Substantia nigra (tissue), 51 donors: ENCODE measurements at places on chromosomes 6 and 20.

GRCh38 chr6:155067956-155068615 is 73.0 kb downstream of the TIAM2 start:
- no peak for DNase-seq

DNA sequence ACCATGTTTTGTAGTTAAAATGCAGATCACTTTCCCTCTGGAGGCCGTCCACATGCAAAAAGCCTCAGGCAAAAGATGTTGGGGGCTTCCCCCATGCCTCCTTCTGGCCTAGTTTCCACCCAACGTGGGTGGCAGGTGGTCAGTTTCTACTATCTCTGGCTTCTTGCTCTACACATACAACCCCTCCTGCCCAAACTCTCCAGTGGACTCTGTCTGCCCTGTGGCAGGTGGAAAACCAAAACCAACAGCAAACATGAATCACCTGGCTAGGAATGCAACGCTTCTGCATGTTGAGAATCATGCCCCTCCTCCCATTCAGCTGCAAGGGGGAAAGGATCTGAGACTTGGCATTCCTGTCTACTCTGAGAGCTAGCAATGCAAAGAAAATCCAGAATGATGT is 94.8 kb downstream of the MBOAT1 start:
- DNase-seq = no peak

DNA sequence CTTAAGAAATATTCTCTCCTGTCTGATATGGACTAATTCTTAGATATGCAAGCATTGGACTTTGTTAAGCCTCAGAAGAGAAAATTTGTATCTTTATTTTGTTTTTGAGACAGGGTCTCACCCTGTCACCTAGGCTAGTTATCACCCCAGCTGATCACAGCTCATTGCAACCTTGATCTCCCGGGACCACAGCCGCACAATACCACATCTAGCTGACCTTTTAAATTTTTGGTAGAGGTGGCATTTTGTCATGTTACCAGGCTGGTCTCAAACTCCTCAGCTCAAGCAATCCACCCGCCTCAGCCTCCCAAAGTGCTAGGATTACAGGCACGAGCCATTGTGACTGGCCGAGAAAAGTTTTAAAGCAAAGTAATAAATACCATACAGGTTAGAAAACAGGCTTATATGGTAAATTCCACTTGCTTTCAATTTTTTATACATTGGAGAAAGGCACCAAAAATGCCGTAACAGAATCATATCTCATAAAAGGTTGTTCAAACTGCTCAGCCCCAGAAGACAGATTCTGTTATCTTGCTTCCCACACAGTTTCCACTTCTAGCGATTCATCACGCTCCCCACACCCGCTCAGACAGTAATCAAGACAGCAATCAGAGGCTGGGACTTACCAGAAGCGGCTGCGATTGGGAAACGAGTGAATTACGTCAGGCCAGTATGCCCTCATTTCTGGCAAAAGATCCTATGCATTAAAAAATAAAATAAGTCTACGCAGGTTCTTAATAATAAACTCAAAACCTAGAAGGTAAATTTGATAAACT is 13.8 kb downstream of the RNASET2 start:
- no peak for DNase-seq

- DNase-seq = no peak
Observed at GRCh38 chr6:31037169-31037568, 26.9 kb downstream of the MUC22 start.

DNA sequence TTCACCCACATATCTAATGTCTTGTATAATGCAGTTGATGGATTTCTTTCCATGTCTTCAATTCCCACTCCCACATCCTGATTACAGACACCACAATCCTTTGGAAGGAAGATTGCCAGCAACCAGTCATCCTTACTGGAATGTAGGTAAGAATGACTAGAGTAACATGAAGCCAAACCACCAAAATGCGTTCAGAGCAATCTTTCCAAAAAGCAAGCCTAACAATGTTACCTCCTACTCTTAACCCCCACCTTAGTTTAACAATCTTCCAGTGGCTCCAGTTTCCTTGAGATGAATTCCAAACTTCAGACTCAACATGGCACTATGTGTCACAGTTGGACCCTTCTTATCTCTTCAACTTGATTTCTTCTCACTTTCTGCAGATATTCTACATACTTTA is 685.6 kb downstream of the DOK5 start:
- DNase-seq = no peak

DNA sequence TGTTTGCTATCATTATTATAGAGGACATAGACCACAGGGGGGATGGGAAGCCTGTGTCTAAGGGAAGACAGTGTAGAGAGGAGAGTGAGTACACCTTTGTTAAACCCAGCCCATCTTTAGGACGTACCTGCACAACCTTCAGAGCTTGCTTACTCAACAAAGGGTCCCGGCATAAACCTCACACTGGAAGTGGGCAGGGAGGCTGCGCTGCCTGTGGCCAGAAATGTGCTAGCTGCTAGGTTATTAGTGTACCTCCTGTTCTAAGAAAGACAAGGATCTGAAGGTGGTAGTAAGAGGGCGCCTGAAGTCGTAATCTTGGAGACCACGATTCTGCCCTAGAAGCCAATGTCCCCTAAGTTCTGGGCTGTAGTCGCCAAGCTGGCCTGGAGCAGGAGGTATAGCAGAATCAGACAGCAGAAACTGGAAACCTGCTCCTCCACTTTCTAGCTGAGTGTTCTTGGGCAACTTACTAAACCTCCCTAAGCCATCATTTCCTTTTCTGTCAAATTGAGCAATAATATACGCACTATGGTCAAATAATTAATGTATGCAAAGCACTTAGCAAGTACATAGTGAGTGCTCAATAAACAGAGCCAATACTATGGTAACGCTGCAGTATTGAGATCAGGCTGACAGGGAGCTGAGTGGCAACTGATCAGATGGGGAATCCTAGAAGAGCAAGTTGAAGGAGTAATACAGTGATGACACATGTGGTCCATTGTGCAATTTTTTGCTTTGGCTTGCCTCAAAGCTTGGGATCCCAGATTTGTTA is 16.8 kb upstream of the AKIRIN2 start:
- no peak for DNase-seq
